Suppressor macrophage (primary cell): ENCODE measurements at places on chromosomes 3 and 15.
A peak's percentile ranks its signal among the peaks of the same experiment; 100 is the strongest.

DNA sequence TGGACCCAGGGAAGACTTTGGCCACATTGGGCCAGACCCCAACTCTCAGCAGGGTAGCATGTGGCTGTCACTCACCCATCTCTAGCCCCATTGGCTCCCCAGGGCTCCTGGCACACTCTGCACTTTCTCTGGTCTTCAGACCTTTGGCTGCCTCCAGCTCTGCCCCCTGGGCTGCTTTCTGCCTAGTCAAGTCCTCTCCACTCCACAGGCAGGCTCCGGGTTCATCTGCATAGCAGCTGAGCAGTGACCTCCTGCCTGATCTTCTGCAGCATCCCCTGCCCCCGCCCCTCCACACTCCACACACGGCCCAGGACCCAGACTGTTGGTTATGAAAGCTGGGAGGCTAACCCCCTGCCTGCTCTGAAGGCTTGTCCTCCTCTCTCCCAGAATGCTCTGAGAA is 8.4 kb upstream of the C15orf39 start:
- DNase-seq: no peak

GRCh38 chr15:78175330-78175729 is 26.2 kb downstream of the IDH3A start:
- no peak for DNase-seq

DNA sequence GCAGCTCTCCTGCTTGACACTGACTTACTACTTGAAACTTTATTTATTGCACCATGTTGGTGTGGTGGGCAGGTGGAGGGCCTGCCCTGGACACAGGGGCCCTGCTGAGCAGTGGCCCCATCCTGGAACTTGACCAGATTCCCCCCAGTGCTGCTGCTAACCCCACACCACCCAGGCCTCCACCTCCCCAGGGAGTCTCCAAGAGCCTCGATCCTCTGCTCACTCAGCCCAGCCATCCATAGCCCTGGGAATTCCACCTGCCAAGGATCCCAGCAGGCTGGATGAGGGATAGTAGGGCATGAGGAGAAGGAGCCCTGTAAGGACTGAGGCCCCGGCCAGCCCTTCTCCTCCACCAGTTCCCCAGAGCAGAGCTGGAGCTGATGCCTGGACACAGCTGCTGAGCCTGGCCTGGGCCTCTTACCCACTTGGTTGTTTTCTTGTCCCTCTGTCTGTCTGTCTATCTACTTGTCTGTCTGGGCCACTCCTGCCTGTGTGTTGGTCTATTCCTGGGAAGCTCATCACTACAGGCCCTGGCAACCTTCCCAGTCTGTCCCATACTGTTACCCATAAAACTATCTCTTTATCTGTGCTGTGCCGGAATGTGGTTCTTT is 2.8 kb downstream of the CHAC1 start:
- DNase-seq: no peak

GRCh38 chr3:118577055-118577777 is 457.4 kb downstream of the IGSF11 start:
- DNase-seq: no peak

DNA sequence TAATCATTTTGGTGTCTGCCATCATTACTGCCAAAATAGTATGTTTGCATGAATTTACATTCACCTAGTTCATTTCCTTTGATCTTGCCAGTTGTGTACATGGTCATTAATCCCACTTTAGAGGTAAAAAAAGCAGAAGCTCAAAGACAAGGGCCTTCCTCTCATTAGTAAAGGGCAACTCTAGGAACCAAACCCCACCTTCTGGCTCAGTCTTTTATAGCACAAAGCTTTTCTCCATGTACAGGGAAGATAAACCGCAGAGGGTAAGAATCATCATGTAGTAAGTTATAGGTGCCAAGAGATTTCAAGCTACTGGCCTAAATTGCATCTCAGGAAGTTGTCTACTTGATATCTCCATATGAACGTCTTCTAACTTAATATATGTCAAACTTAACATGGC is 19.3 kb upstream of the SPG21 start:
- peak; percentile 61 for DNase-seq

DNA sequence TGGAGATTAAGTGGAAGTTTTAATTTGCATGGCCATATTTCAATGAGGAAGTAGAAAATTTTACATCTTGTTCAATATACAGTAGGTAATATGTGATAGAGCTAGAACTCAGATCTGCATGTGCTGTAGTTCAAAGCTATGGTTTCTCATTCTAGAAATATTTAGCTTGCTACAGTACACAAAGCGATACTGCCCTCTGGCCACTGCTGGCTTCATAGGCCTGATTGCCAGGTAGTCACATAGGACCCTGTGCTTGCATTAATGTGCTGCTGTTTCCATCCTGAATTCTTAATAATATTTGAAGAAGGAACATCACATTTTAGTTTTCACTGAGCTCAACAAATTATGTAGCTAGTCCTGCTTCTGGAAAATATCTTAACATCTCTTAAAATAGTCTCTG is 87.0 kb downstream of the PLSCR2 start:
- DNase-seq: no peak

DNA sequence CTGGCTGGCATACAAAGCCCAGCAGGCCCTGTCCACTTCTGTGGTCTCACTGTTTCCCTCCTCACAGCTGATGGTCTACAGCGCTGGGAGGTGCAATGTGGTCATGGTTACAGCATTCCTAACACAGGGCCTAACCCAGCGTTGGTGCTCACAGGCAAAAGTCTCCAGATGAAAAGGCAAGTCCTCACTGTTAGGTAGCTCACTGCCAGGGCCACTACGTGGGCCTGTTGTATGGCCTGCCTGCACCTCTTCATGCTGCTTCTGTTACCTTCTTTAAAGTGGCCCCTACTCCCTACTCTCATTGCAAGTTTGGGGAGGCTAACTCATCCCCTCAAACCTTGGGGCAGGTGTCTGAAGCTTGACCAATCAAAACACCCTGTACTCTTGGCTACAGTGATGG is 31.3 kb downstream of the CCDC13 start:
- no peak for DNase-seq

- DNase-seq: no peak
Measured at GRCh38 chr3:32791833-32792232, 26.0 kb upstream of the TRIM71 start.

DNA sequence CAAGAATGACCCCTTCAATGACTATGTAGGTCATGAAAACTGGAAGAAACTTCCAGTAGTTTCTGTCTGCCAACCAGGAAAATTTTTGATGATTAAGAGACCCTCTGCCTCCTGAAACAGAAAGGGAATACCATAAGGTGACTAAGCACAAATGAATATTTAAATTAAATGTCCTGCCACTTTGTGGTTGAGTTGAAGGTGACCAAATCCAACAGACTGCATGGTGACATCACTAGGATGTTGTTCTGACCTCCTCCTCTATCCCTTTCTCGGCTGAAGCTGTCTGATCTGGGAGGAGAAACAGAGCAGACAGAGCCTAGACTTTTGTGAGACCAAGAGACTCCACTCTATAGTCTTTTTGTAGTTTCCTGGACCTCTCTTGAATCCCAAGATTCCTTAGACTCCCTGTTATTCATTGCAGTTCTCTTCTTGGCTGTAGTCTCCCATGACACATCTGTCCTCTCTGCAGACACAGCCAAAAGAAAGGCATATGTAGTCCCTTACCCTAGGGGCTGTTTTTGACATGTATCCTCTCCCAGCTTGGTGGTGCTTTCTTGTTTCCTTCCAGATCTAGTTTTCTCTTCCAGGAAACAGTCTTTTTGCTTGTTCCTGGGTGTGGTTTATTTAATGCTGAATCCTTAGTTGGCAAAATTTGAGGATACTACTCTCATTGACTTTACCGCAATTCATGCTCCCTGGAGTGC is 55.2 kb upstream of the UBE3A start:
- DNase-seq: no peak

- DNase-seq: peak; percentile 69
Measured at GRCh38 chr3:143814443-143814889, 33.8 kb downstream of the SLC9A9 start.

DNA sequence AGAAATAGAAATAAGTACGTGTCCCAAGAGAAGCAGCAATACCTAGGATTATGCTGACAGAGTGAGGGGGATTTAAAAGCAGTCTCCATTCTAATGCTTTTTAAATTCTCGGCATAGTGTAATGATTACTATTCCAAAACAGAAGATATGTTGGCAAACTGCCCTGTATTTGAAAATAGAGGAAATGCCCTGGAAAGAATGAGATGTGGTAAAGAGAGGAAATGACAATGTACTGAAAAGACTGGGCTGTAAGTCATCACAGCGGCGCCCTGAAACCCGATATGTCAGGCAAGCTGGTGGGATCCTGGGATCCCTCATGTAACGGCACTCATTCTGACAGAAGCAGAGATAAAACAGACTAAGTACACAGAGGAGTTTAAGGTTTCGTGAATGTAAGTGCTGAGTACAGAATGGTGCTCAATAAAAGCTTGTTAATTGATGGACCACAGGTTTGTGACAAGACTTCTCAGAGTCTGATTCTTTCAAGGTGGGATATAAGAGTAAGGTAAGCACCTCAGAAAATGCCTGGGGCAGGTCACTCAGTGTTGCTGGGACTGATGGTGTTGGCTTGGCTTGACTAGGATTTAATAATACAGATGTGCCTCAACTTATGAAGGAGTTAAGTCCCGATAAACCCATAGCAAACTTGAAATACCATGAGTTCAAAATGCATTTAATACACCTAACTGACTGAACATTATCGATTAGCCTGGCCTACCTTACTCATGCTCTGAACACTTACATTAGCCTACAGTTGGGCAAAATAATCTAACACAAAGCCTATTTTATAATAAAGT is 91.4 kb downstream of the NFKBIZ start:
- DNase-seq: peak; percentile 91

- DNase-seq: peak; percentile 75
Measured at GRCh38 chr3:124860599-124860998, 26.6 kb downstream of the ITGB5 start.

GRCh38 chr15:60371175-60372051 is 26.4 kb downstream of the ANXA2 start:
- DNase-seq: no peak

DNA sequence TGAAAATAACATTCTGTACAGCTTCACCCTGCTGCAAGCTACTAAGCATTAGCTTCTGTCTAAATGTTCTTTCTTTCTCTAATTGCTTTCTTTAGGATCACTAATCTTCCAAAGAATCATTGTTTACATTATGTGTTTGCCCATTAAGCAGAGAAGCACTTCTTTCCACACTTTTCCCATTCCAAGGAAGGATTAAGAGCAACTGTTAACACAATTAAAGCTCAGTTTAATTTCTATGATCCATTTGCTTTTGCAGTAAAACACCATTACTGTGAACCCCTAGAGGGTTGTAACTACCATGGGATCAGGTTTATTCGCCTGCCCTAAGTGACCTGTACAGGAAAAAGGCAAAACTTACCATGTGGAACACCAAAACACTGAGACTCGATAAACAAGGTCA is 125.8 kb upstream of the ZNF385D start:
- no peak for DNase-seq

DNA sequence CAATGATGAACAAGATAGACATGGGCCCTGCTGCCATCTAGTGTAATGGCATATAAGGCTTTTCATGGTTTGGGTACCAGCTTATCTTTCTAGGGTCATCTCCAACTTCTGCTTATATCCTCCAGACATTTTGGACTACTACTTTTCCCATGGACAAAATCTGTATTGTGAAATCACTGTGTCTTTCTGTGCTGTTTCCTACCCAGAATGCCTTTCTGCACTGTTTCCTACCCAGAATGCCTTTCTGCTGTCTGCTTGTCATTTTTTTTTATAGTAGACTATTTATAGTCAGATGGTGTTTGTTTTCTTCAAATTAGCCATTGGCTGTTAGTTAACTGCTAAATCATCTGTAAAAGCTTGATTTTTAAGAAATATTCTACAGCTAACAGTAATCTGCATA is 20.1 kb downstream of the VPS8 start:
- no peak for DNase-seq

DNA sequence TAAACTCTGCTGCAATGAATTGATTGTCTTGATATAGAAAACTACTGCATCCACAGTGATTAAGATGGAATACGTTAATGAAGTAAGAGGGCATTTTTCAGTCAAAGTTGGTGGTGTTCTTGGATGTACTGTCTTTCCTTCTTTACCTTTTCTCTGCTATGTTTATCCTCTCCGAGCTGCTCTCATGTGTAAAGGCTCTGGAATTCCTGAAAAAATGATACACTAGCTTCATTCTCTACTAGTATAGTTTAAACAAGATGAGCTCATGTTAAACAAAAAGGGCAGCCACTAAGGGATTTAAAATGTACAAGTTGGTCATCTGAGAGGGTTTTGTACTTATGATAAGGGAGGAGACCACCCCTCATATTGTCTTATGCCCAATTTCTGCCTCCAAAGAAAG is 504.6 kb upstream of the NECTIN3 start:
- DNase-seq: no peak

DNA sequence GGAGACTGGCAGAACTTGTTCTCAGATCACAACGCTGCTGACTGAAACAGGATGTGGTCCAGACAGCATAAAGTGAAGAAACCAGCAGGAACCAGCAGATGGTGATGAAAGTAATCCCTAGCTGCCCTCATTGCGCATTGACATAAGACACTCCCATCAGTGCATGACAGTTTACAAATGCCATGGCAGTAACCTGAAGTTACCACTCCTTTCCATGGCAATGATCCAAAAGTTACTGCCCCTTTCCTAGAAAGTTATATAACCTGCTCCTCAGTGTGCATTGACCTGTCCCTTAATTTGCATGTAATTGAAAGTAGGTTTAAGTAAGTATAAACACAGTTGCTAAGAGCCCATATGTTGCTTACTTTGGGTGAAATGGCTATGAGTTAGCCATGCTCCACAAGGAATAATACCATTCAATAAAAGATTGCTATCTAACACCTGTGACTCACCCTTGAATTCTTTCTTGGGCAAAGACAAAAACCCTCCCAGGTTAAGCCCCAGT is 149.1 kb upstream of the CD96 start:
- DNase-seq: no peak

GRCh38 chr3:193987186-193987585 is 148.8 kb upstream of the HES1 start:
- DNase-seq: no peak

- no peak for DNase-seq
Measured at GRCh38 chr15:25740383-25741255, 122.5 kb downstream of the ATP10A start.

- DNase-seq: peak; percentile 63
Measured at GRCh38 chr3:46299608-46300460, 54.1 kb upstream of the CCR2 start.

GRCh38 chr3:145422556-145422955 is 738.4 kb downstream of the PLOD2 start:
- no peak for DNase-seq

DNA sequence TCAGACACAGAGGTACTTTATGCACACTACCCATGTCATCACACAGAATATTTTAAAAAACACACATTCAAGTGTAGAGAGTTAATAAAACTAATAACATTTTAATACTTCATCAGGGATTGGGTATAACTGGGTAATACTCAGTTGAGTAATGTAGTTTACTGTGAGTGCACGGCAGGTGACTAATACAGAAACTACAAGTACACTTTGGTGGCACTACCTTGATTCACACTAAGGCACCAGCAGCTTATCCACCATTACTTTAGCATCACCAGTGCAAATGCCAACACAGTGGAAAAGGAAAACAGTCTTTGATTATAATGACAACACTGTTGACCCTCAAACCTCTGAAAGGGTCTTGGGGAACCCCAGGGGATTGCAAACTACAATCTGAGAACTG is 33.6 kb downstream of the ZNF280D start:
- DNase-seq: no peak
